NCI-H2227 treated with DMSO at 0.1 percent for 48 hours (cell line): ENCODE measurements at places on chromosomes 5 and 9.

- DNase-seq, result no peak
Observed at GRCh38 chr5:123937230-123937629, 425.3 kb downstream of the CSNK1G3 start.

DNA sequence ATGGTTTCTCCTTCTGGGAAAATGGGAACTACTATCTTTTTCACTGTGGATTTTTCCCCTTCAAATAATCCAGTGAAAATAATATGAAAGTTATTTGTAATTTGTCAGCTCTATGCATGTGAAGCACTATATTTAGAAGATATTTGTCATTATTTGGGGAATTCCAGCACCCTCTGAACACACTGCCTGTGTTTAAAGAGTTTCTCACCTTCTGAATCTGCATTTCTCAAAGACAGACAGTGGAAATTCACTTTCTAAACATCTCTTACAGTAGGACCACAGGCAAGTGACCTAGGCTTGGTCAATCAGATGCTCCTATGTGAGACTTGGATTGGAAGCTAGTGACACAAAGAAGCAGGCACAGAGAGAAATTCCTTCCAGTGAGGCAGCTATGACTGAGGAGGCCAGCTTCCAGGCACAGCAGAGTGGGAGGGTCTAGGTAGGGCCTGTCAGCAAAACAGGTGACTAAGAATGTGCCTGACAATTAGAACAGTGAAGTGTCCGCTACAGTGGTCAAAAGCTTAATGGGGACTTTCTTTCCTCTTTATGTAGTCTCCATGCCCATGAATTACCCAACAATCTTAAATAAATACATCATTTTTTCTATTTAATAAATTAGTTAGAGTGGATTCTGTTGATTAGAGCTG, 167.2 kb downstream of the HMHB1 start:
- DNase-seq, result no peak

GRCh38 chr5:5383461-5383860, 39.0 kb upstream of the ICE1 start:
- DNase-seq, result no peak

DNA sequence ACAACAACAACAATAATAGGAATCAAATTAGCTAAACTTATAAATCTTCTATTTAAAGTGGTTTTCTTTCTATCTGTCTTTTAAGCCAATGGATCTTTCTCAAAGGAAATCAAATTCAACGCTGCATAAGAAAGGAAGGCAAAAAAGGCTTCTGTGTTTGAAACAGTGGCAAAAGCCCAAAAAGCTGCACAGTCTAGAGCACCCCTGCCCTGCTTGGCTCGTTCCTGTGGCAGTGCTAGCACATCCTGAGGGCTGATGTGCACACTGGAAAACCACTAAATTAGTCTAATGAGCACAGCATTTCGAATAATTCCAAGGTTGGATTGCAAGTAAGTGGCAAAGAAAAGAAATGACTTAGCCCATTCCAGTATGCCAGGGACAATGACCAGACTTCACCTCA, 80.7 kb downstream of the AP3B1 start:
- no peak for DNase-seq

GRCh38 chr9:126459965-126460843, 133.6 kb downstream of the MVB12B start:
- DNase-seq, result no peak

DNA sequence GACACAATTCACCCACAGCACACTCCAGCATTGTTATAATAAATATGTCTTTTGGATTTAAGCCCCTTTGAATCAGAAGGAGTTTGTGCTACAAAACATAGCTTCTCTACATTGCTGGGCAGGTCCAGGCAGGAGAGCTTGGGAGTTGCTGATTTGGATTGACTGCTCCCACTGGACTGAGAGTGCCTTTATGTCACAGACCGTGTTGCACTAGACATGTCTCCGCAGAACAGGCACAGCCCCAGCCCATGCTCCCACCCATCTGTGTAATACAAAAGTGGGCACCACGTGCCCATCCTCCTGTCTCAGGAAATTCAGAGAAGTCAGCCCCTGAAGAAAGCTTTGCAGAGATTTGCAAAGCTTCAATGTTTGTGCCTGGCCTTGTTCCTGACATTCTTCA, 117.1 kb downstream of the MED10 start:
- no peak for DNase-seq

DNA sequence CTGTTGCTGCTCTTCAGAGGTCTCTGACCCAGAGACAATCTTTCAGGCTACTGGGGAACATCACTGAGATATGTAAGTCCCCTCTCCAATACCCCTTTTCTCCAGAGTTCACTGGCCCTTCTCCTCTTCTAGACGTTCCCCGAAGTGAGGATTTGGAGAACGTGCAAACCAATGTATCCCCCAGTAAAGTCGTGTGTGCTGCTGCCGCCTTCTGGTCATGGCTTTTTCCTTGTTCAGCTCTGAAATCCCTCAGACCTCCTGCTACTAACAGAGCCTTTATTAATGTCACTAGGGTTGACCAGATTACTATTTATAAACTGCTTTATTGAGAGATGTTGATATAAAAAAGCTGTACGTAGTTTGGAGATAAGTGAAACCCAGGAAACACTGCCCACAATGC, 1028.6 kb downstream of the CDH9 start:
- no peak for DNase-seq

DNA sequence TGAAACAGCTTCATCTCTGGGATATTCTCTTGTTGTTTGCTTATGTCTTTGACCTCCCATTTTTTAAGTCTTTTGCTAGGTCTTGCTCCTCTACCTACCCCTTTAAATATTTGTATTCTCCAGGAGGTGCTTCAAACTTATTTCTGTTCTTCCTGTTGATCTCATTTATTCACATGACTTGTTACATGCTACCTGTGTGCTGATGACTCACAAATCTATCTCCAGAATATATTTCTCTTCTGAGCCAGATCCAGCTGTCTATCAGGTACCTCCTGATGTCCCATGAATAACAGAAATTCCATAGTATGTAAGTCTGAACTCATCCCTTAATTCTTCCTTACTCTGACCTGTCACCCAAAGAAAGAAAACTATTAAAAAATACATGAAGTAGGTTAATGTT, 11.0 kb downstream of the NIPBL start:
- DNase-seq, result no peak

GRCh38 chr5:133696782-133697507, 84.6 kb upstream of the FSTL4 start:
- no peak for DNase-seq

DNA sequence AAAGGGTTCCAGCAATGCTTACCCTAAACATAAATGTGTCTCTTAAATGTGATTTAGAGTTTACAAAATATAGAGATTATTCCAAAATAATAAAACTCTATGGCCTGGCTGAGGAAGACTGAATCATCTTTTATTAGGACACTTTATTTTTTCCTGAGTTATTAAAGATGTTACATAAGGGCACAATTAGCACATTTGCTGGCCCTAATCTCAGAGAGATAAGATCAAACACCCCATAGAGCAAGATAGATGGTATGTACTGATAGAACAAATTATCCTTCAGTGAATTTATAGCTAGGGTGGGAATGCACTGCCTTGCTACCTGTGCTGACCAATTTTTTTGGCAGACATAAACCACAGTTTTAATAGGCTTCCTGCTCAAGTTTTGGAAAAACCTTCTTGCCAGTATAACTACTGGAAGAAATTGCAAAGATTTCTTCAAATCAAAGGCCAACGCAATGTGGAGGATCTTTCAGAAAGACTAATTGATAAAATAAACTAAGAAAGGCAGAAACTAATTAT, 367.1 kb upstream of the MPDZ start:
- no peak for DNase-seq

DNA sequence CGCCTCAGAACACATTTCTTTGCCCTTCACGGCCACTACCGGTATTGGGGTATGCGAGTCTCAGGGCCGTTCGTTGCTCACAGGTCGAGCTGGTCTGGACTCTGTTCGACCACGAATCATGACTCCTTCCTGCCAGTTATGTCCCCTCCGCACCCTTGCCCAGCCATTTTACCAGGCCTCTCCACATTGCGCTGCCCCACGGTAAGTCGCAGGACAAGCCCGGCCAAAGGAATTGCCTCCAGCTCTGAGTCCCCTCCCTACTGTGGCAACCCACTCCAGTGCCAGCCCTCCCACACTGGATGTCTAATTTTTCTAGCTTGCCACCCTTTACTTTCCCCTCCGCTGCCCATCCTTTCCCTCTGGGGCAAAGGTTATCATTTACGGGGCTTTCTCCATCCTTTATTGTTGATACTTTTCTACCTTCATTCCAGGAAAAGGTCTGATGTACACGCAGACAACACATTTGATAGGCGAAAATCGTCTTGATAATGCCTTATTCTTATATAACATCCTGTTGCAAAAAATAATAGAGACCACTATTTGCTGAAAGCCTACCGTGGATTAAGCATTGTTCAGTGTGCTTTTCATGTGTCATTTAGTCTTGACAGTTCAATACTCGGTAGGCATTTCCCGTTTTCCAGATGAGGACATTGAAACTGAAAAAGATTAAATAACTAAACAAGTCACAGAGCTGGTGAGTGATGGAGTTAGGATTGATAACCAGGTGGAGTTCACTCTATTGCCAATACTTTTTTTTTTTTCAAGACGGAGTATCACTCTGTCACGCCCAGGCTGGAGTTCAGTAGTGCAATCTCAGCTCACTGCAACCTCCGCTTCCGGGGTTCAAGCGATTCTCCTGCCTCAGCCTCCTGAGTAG, 958 bp upstream of the HSPA5 start:
- peak; percentile 53 for DNase-seq

DNA sequence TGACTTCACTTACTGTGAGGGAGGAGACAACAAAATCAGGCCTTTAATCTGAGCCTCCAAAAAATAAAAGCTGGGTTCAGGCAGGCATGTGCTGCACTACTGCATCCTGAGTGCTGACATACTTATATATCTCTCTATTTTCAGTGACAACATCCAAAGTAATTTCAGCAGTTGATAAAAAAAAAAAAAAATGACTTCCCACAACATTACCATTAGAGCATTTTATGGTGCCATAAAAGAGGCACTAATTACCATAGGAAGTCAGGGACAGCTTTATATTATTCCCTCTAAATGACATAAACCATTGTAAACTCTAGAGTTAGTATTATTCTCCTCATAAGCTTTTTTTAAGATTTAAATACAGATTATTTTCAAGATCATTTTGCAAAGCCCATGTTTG, 346.1 kb downstream of the SLCO4C1 start:
- no peak for DNase-seq

GRCh38 chr5:11757661-11758060, 146.6 kb downstream of the CTNND2 start:
- no peak for DNase-seq
